Immature natural killer cell (primary cell): ENCODE measurements at places on chromosomes 2 and 18. TPM values are rescaled to one million over a fixed set of nuclear protein-coding genes. Genes with fewer than 3 reads are reported as not detected.
A peak's percentile ranks its signal among the peaks of the same experiment; 100 is the strongest.

- no peak overlapping the region for H3K27ac ChIP-seq
- no peak for DNase-seq
- H3K4me1 ChIP-seq: no peaks in the 10 kb centered on the region
- no peak overlapping the region for H3K4me3 ChIP-seq
- no peaks in the 10 kb centered on the region for H3K36me3 ChIP-seq
- H3K27me3 ChIP-seq: peaks cover 6% of the 10 kb centered on the region
Measured at GRCh38 chr2:239020541-239021041, 172.7 kb downstream of the TWIST2 start.

- no peaks in the 10 kb centered on the region for H3K4me1 ChIP-seq
- H3K27ac ChIP-seq: no peak overlapping the region
- DNase-seq: no peak
- no peak overlapping the region for H3K4me3 ChIP-seq
Measured at GRCh38 chr2:200087451-200087850, 132.1 kb downstream of the MAIP1 start.

DNA sequence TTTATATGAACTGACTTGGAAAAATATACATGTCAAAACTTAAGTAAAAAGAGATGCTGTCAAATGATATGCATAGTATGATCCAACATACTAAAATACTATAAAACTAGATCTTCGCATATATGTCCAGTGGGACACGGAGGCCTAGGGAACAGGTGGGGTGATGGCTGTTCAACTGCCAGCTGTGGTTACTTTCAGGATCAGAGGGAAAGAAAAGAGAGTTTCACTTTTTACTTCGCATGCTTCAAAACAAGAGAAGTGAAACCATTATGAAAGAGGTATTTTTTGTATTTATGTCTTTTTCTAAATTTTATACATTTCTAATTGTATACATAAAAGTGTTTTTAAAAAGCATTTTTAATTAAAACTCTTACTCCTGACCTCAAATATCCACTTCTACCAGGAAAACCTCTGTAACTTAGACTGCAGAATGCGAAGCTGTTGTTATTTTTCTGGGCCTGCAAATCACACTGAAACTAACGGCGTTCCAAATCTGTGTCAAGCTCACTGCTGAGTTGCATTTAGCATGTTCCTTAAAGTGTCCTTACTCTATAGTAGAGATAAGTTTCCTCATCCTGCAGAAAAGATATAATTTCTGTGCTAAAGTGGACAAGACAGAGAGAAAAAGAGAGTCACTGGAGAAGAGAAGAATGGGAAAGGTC is 97.8 kb upstream of the SLC35G4 start:
- no peak overlapping the region for H3K4me3 ChIP-seq
- H3K4me1 ChIP-seq: no peaks in the 10 kb centered on the region
- no peak for DNase-seq
- H3K36me3 ChIP-seq: no peaks in the 10 kb centered on the region

DNA sequence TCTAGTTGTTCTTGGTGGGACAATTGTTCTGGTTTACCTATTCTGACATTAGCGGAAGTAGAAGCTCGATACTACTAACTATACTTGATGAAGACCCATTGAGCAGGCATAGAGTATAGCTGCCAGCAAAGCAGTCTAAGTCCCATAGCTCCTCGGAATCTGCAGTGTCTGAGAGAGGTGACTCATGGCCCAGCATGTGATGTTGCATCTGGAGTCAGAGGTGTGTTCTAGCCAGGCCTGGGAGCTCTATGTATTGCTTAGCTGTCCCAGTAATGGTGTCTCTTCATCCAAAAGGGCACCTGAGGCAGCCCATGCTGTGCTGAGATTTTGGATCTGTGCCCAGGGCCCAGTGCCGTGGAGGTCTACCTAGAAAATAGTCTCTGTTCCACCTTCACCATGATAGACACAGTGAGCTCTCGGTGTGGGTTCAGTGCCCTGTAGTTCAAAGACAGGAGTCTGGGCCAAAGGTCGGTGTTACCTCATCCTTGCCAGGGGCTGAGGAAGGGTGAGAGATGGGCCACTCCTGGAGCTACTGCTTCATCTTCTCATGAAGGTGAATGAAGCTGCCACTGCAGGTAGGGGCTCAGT is 47.3 kb downstream of the MEX3C start:
- peaks cover 21% of the 10 kb centered on the region for H3K27me3 ChIP-seq
- H3K4me3 ChIP-seq: peak overlapping the region; percentile 51
- H3K36me3 ChIP-seq: no peaks in the 10 kb centered on the region
- H3K4me1 ChIP-seq: peaks cover 50% of the 10 kb centered on the region

DNA sequence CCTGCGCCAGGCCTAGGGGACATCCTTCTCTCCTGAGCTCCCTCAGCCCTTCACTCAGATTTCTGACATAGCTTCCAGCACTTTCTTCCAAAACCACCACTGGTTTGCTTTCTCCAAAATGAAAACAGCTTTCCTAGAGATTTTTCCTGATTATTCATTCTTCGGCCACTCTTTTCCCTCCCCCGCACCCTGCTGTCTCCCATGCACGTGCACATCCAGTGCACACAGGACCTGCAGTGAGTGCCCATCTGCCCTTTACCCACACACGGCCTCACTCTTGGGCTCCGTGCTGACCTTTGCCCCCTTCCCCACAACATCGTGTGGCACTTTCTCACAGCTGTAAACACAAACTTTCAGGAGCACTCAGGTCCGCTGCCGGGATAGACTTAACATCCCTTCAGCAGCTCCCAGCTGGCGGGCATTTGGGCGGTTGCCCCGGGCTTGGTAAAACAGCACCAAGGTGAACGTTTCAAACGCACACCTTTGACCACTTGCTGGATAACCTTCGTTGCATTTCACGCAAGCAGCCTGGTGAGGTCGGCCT is 25.8 kb downstream of the KIF1A start:
- H3K27me3 ChIP-seq: peaks cover 4% of the 10 kb centered on the region
- no peaks in the 10 kb centered on the region for H3K4me1 ChIP-seq
- H3K36me3 ChIP-seq: no peaks in the 10 kb centered on the region
- H3K27ac ChIP-seq: no peak overlapping the region
- no peak for DNase-seq

- peak overlapping the region; percentile 75 for H3K4me3 ChIP-seq
- H3K4me1 ChIP-seq: peaks cover 7% of the 10 kb centered on the region
- no peaks in the 10 kb centered on the region for H3K27me3 ChIP-seq
- H3K36me3 ChIP-seq: no peaks in the 10 kb centered on the region
Measured at GRCh38 chr2:7097353-7097895, 180.2 kb downstream of the RNF144A start.

- no peak overlapping the region for H3K27ac ChIP-seq
- no peak overlapping the region for H3K4me3 ChIP-seq
- peaks cover 23% of the 10 kb centered on the region for H3K27me3 ChIP-seq
- H3K36me3 ChIP-seq: no peaks in the 10 kb centered on the region
- no peak for DNase-seq
Measured at GRCh38 chr2:118312969-118313756, 224.9 kb downstream of the INSIG2 start.

DNA sequence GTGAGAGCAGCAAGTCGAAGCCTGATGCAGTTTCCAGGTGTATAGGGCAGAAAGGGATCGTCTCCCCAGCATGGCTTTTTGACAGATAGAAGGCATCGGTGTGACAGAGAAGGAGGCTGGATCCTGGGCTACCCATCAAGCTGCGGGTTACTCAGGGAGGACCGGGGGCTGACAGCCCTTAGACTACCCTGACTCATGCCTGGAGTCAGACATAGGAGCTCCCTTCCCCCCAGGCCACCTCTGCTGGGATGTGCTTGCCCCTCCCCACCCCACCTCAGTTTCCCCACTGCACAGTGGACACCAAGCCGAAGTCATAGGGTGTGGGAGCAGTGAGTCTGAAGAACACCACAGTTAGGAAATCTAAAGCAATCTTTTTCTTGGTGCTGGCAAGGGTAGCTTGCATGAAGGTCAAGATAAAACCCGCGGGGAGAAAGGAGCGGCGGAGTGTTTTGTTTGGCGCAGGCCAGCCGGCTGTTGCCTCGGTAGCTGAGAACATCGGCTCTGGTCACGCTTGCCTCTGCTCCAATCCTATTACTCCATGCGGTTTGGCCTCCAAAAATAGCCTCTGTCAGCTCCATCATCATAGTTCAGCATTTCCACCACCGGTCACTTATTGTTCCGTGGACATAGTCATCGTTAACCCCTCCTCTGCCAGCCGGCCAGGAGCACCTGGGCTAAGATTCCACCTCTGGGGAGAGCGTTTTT is 169.2 kb upstream of the GLI2 start:
- H3K27me3 ChIP-seq: no peaks in the 10 kb centered on the region
- H3K4me3 ChIP-seq: no peak overlapping the region
- H3K27ac ChIP-seq: no peak overlapping the region
- no peak for DNase-seq
- H3K36me3 ChIP-seq: no peaks in the 10 kb centered on the region

DNA sequence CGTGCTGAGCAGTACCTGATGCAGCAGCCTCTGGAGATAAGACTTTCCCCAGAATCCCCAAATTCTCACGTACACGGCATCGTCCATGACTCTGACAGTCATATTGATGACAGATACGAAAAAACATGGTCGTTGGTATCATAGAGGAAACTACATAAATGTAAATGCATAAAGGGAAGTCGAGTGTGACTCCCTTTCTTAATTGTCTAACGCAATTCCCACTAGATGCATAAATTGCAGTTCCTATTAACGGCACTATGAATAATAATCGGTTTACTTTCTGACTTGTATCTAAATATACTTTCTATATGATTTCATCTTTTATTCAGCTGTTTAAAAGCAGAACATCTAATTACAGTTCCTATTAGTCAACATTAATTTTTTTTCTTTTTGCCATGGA is 322.6 kb upstream of the REV1 start:
- H3K4me3 ChIP-seq: no peak overlapping the region
- no peaks in the 10 kb centered on the region for H3K36me3 ChIP-seq
- peaks cover 2% of the 10 kb centered on the region for H3K27me3 ChIP-seq
- H3K4me1 ChIP-seq: no peaks in the 10 kb centered on the region

GRCh38 chr2:84741182-84741822 is 139.6 kb downstream of the TRABD2A start:
- H3K36me3 ChIP-seq: peaks cover 18% of the 10 kb centered on the region
- H3K4me1 ChIP-seq: peaks cover 29% of the 10 kb centered on the region
- peak; percentile 69 for DNase-seq
- peak overlapping the region; percentile 80 for H3K27ac ChIP-seq
- H3K4me3 ChIP-seq: no peak overlapping the region

DNA sequence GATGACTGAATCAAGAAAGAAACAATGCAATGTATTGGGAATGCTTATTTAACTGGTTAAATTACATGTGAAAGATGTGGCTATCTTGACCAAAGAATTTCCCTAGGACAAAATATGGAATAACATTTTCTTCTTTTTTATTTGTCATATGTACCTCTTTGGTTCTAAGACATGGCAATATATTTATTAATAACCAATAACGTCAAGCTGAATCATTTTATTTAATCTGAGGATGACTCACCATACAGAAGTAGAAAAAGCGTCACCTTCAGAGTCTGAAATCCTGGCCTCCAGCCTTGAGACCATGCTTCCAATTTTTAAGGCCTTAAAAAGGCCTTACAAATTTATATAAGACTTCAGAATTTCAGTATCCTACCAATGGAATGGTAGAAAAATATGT is 1464.9 kb downstream of the SUCLG1 start:
- H3K27ac ChIP-seq: no peak overlapping the region
- H3K27me3 ChIP-seq: peaks cover 2% of the 10 kb centered on the region

DNA sequence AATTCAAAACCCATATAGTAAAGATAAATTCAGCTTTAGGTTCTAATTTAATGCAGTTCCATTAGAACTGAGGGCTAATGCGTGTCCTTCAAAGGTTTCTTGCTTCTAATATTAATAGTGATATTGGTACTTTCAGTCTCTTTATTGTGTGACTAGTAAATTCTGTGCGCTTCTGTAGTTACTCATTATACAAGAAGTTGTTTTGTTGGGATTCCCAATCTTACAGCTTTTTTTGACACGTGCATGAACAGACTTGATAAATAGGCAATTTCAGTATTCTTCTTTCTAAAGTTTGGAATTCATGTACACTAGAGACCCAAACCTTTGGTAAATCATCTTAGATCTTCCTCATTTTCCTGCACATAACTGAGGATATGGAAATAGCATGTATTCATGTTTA is 71.8 kb downstream of the HAUS1 start:
- H3K4me1 ChIP-seq: peaks cover 43% of the 10 kb centered on the region
- no peaks in the 10 kb centered on the region for H3K36me3 ChIP-seq
- peak overlapping the region; percentile 99 for H3K4me3 ChIP-seq

DNA sequence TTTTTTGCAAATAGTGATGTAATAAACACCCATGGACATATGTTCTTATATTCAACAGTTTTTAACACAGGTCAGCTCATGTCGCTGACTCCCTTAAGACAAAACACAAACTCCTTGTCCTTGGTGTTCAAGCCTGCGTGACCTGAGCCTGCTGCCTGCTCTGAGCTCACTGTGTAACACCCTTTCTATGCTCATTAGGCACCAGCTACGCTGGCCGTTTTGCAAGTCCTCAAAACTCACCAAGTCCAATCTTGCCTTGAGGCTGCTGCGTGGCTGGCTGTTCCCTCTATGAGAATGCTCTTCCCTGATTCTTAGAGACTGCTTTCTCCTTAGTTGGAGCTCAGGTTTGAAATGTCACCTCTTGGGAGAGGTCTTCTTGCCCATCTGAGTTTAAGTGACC is 100.5 kb upstream of the GLI2 start:
- DNase-seq: no peak
- H3K36me3 ChIP-seq: no peaks in the 10 kb centered on the region
- H3K27me3 ChIP-seq: peaks cover 2% of the 10 kb centered on the region
- no peak overlapping the region for H3K4me3 ChIP-seq
- H3K4me1 ChIP-seq: no peaks in the 10 kb centered on the region

The STPG4 gene
- not detected for polyA plus RNA-seq

The ZSWIM2 gene
- polyA plus RNA-seq: not detected

The MRPL33 gene
- 238 TPM for polyA plus RNA-seq

The MPPE1 gene
- 65.0 TPM for polyA plus RNA-seq

The ANKRD62 gene
- polyA plus RNA-seq: not detected

The PTPRM gene
- polyA plus RNA-seq: 3.2 TPM

The GPAT2 gene
- polyA plus RNA-seq: 4.2 TPM

The TUBA4B gene
- not detected for polyA plus RNA-seq
